ENCODE measurements at places on chromosomes 12 and 14.

- DNase-seq = no peak
Measured at GRCh38 chr14:88804035-88804434, 11.3 kb upstream of the EML5 start.

- no peak for DNase-seq
Measured at GRCh38 chr14:71362282-71362681, 455.0 kb downstream of the PCNX1 start.

DNA sequence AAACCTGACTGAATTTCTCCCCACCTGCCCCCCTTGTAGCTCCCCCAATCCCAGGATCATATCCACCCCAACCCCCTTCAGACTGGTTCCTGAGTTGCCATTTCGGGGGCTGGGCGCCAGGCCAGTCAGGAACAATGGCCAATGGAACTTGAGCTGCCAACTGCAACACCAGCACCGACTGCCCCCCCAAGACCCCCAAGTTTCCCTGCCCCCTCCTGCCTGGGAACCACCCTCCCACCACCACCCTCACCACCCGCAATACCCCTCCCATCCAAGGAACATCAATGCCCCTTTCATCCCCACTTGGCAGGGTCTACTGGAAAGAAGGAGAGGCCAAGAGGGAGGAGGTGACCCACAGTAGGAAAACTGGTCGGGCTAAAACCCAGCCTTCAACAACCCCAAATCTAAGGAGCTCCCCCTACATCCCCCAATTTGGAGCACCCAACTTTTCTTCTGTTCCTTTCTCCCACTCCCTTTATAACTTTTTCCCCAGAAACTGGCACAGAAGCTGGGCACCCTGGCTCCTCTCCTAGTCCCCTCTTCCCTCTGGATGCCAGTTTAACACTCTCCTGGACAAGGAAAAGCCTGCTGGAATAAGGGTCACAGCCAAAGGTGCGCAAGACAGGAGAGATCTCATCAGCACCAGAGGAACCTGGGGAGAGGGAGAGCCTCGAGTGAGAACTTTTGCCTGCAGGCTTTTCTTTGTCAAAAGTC is 1.6 kb upstream of the NDRG2 start:
- no peak for DNase-seq

- DNase-seq = no peak
Measured at GRCh38 chr14:70776197-70776596, 33.1 kb downstream of the MAP3K9 start.

GRCh38 chr12:97312570-97313135 is 150.0 kb upstream of the RMST start:
- no peak for DNase-seq

- no peak for DNase-seq
Measured at GRCh38 chr12:112796067-112796466, 4.5 kb downstream of the RPH3A start.

GRCh38 chr14:94787655-94788054 is 17.7 kb upstream of the GSC start:
- DNase-seq = no peak

GRCh38 chr12:62758216-62758615 is 176.7 kb downstream of the PPM1H start:
- no peak for DNase-seq

- no peak for DNase-seq
Measured at GRCh38 chr14:24692382-24693352, 58.7 kb upstream of the GZMB start.

- DNase-seq = no peak
Measured at GRCh38 chr14:24695265-24696241, 61.6 kb upstream of the GZMB start.

DNA sequence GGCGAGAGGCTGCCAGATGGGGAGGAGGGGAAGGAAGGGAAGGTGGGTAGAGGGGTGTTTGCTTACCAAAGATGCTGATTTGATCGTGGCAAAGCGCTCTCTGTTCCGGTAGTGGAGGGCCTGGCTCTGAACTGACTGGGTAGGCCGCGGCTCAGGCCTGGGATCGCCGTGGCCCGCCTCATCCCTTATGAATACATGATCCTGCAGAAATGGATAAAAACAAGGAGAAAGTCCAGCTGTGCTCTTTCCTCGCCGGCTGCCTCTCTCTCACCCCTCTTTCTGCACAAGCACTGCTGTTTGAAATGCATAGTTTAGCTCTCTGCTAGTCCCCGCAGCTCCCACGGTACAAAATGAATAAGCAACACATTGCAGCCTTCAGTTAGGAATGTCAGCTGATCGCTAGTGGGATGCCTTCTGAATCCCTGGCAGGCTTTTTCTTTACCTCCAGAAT is 53.8 kb downstream of the PEBP1 start:
- DNase-seq = no peak
